ENCODE measurements at places on chromosomes 1 and 21. TPM values are rescaled to one million over a fixed set of nuclear protein-coding genes. Genes with fewer than 3 reads are reported as not detected.
A peak's percentile ranks its signal among the peaks of the same experiment; 100 is the strongest.

- no peak for ATAC-seq
Measured at GRCh38 chr1:176786274-176786673, 323.3 kb downstream of the PAPPA2 start.

DNA sequence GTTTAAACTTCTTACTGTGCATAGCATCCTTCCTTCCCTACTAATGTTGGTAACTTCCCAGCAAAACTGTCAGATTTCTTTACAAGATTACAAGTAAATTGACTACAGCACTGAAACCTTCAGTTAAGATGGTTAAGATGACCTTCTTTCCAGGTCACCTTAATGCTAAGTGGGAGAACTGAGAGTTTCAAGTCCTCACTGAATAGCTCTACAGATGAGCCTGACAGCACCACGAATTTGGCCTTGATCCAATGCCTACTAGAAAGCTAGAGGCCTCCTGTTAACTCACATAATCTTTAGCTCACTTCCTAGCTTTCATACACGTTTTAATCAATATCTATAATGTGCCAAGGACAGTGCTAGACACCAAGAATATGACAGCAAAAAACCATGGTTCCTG, 276.0 kb upstream of the PLD5 start:
- ATAC-seq = no peak

GRCh38 chr21:34722684-34723300, 54.0 kb downstream of the CLIC6 start:
- no peak for ATAC-seq

- peak; percentile 83 for ATAC-seq
Measured at GRCh38 chr1:110460253-110461220, 9.6 kb downstream of the PROK1 start.

- no peak for ATAC-seq
Measured at GRCh38 chr1:103447471-103447870, 78.0 kb upstream of the RNPC3 start.

DNA sequence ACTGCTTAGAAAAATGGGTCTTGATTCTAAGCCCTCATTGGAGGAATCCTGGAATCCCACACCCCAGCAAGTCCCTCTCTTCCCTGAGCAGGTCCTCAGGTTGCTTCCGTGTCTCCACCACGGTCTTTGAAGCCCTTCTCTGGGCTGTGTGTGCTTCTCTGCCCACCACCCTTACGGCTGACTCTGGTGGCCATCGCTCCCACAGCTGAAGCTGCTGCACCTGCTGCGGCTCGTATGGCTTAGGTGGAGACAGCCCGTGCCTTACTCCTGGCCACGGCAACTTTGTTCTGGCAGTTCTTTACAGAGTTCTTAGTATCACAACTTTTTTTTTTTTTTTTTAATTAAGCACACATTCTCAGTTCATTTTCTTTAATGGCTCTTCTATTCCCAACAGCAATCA, 10.9 kb upstream of the KIF26B start:
- no peak for ATAC-seq

- no peak for ATAC-seq
Measured at GRCh38 chr1:227424159-227424680, 105.9 kb upstream of the CDC42BPA start.

GRCh38 chr21:27220416-27220815, 253.5 kb upstream of the ADAMTS5 start:
- no peak for ATAC-seq

- no peak for ATAC-seq
Measured at GRCh38 chr1:103198076-103198475, 89.8 kb upstream of the COL11A1 start.

DNA sequence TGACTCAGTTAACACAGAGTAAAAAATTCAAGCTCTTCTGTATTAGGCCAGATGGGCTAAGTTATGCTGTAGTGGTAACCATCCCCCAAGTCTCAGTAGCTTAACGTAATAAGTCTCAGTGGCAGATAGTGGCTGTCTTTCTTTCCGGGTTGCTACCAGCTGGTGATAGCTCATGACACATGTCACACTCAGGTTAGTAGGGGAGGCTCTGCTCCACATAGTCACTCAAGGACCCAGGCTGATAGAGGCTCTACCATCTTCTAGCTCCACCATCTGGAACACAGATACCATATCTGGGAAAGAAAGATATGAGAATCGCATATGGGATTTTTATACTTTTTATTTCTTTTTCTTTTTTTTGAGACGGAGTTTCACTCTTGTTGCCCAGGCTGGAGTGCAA, 16.2 kb upstream of the MEF2D start:
- ATAC-seq = no peak

DNA sequence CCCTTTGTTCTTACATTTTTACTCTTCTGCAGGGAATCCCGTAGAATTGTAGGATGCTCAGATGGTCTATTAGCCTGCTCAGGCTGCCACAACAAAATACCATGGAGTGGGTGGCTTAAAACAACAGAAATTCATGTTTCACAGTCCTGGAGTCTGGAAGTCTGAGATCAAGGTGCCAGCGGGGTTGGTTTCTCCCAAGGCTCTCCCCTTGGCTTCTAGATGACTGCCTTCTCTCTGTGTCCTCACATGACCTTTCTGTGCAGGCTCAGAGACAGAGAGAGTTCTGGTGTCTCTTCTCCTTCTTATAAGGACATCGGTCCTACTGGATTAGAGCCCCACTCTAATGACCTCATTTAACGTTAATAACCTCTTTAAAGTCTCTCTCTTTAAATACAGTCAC, 41.7 kb downstream of the HUNK start:
- ATAC-seq = no peak

DNA sequence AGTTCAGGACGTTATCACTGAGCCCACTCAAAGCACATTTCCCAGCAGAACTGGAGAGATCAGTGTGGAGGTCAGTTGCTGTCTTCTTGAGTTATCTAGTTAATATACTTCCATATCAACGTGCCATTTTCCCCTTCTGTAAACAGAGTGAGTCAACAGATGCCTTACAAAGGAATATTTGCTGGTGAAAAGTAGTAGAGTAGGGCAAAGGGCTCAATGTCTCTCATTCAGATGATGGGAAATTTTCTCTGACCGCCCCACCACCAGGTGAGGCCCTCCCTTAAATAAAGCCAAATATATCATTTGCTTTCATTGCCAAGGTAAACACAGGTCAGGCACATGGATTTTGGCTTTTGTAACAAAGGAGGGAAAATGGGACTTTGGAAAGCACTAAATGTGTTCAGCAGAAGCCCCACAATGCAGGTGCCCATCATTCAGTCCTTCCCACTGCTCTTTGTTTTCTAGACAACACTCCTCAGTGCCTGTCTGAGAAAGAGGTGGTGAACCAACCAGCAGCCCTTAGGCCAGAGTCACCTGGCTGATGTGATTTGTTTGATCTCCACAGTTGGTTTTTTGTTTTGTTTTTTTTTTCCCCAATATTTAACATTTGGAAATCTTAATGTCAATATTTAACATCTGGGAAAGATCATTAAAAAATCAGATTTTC, 40.5 kb upstream of the SAMD13 start:
- no peak for ATAC-seq

DNA sequence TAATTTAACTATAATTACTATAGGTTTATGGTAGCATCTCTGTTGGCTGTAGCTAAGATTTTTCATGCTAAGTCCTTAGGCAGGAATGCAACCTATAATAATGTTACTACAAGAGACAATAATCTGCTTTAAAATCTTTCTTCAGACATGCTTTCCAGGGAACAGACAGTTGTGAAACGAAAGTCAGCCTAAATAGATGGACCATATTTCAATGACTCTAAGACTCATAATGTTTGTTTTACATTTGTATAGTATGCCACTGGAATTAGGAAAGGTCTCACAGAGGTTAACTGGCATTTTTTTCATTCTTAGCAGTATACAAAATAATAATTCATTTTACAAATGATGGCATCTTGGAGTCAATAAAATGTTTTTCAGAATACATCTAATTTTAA, 8.1 kb downstream of the RERE start:
- ATAC-seq = no peak

DNA sequence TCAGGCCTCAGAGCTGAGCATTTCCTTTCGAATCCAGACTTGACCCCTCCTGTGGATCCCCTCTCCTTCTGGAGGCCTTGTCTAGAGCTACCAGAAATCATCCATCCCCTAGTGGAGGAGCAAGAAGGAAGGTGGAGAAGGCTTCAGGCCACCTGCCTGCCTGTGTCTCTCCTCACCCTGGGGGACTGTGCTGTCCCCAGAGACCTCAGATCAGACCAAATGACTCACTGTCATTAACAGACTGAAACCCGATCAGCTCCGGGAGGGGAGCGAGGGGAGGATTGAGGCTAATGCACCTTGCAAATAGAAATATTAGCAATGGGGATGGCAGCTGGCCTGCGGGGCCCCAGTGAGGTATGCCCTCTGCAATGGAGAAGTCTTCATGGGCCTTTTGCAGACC, 2.1 kb downstream of the MYBPH start:
- ATAC-seq = no peak

DNA sequence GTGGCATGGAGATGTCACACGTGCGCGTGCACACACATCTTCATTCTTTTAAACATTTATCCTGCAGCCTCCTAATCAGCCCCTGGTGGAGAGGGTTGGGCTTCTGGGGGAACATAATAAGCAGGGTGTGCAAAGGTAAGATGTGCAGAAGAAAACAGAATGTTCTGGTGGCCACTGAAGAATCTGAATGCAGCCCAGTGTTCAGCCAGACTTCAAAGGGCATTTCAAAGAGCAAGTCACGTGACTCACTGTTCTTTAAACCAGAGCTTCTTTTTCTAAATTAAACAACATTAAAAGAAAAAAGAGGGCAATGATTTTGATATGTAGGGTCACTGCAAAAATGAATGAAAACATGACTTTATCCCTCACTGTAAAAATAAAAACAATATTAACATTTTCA, 89.8 kb downstream of the ABCA4 start:
- no peak for ATAC-seq

DNA sequence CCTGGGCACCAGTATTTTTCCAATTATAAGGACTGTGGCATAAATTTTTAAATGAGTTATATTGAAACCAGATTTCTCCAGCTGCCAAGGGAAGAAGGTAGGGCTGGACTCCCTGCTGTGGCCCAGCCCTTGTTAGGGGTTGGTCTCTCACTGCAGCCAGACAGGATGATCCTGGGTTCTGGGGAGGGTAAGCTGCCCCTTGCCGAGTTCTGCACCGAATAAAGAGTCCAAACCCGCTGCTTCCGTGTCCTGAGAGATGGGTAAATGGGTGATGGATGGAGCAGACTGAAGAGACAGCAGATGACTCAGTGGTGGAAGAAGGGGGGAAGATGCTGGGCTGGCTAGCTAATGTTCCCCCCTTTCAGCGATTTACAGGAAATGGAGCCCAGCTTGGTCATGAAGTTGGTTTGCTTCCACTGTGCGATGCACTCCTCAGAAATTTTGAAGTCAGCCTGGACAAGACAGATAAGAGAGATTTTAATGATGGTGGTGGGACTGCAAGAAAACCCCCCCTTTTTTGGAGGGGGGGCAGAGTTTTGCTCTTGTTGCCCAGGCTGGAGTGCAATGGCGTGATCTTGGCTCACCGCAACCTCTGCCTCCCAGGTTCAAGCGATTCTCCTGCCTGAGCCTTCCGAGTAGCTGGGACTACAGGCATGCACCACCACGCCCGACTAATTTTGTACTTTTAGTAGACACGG, 41.4 kb downstream of the YARS1 start:
- no peak for ATAC-seq

Gene PGBD5
- total RNA-seq = 0.52 TPM

Gene IER5
- total RNA-seq = 60.4 TPM

Gene EVA1C
- total RNA-seq = 10.0 TPM

Gene OR2G6
- not detected for total RNA-seq

Gene RUNX3
- 145 TPM for total RNA-seq

Gene RPTN
- not detected for total RNA-seq

Gene GUCA2B
- not detected for total RNA-seq

Gene OLIG2
- not detected for total RNA-seq

Gene REN
- not detected for total RNA-seq

Gene MAEL
- not detected for total RNA-seq

Gene NAV1
- total RNA-seq = 0.28 TPM

Measured in activated T-helper 17 cell treated with anti-CD3 and anti-CD28 coated beads, Interleukin-2, amount 50 U/mL, for 72 hours (primary cell).